ENCODE measurements at places on chromosomes 3 and 15.

- DNase-seq: no peak
Observed at GRCh38 chr15:55915221-55915620, 78.2 kb downstream of the NEDD4 start.

DNA sequence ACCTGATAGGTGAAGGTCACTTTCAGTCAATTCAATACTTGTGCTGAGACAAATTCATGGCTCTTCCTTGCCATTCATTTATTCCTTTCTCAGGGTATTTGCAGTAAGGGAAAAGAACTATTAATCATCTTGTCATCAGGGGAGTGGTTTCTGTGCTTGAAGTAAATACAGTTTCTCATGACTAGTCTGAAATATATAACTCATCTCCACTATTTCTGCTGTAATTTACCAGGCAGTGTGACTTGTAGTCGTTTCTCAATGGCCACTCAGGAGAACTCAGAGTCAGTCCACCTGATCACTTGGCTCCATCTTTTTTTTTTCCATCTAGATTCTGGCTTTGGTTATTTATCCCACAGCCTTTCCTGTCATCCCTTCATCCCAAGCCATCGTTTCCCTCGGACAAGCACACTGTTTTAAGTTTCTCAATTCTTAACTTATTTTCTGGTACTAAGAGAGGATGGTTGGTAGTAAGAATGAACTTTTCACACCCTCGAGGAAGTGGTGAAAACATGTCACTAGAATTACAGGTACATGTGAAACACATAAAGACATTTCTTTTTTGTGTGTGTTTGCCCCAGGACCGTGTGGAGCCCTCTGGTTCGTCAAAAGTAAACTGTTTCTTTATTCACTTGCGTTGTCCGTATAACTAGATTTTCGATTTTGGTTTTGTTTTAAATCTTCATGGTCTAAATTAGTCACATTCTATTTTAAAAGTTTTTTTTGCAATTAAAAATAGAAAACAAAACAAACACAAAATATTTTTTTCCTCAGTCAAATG lies 620.2 kb downstream of the ZBBX start:
- no peak for DNase-seq

DNA sequence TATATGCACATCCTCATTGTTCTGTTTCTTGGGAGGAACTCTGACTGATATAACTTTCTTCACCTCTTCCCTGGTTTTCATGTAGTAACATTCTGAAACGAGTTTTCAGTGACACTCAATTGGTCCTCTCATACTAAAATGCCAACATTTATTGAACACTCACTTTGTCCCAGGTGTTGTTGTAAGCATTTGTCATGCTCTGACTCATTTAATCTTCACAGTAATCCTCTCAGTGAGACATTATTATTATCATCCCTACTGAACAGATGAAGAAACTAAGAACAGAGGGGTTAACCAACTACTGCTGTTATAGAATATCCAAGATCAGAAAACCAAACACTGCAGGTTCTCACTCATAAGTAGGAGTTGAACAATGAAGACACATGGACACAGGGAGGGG lies 94.1 kb upstream of the MRPL3 start:
- DNase-seq: no peak

DNA sequence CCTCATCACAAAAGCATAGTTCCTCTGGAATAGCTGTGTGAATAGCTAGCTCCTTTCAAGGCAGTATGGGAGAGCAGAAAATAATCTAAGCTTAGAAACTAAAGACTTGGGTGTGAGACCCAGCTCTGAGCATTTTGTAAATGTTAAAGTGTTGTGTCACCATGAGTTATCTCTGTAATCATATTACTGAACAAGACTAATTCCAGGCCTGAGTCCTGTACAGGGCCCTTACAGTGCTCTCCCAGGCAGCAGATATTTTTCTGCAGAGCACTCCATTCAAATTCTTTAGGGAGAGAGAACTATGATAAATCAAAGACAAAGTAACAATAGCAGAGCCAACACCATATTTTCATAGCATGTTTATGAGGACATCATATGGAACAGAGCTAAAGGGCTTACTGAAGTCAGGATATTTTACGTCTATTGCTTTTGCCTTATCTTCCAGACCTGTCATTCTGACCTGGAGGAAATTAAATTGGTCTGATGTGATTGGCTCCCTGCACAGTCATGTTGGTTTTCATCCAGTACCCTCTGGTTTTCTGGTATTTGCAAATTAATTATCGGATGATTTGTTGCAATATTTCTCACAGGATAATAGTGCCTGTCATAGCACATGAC lies 172.6 kb upstream of the PPP2R3A start:
- DNase-seq: no peak

GRCh38 chr3:23653647-23654525 lies 151.9 kb upstream of the UBE2E1 start:
- DNase-seq: no peak

Data from activated effector memory CD4-positive, alpha-beta T cell treated with anti-CD3 and anti-CD28 coated beads, Interleukin-2, amount 50 U/mL, for 16 hours (primary cell).